ENCODE measurements at places on chromosomes 7 and 10.

GRCh38 chr7:152544481-152544927, 108.7 kb upstream of the KMT2C start:
- DNase-seq = no peak

- DNase-seq = no peak
Observed at GRCh38 chr10:26679588-26679987, 17.9 kb upstream of the PDSS1 start.

GRCh38 chr7:82757-83155, 109.6 kb upstream of the FAM20C start:
- no peak for DNase-seq

GRCh38 chr7:110541962-110542361, 549.0 kb upstream of the LRRN3 start:
- no peak for DNase-seq
